ENCODE measurements at places on chromosomes 2 and 18.

GRCh38 chr2:225104321-225104720 is 62.1 kb upstream of the DOCK10 start:
- no peak for DNase-seq

DNA sequence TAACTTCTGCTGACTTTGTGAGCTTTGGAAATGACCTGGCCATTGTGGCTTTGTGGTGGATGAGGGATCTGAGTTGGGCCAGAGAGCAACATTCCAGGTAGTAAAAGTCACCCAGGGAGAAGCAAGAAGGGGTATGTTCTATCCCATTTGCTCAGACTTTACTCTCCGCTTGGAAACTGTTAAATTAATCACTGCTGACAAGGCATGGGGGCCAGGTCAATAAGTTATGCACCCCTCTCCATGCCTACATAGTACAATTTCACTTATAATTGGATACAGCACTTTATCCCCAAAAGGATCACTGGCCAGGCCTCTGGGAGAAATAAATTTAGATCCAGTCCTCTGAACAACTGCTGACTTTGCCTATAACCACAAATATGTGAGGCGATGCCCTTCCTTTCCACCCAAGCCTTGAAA is 92.1 kb downstream of the RPRM start:
- DNase-seq: no peak

DNA sequence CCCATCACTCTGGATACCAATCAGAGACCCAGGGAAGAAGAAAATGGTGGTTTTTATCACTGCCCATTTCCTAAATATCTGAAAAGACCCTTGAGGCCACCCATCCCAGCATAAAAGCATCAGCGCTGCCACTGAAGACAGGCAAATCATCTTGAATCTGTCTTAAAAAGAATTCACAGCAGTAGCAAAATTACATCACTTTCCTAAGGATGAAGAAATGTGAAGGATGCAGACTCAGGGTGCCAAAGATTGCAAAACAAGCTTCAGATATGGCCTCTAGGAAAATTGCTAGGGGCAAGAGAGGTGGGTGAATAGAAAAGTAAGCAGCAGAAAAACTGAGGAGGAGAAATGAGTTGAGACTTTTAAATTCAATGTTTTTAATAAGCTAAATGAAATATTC is 70.0 kb downstream of the SLC25A12 start:
- DNase-seq: no peak

GRCh38 chr2:15058015-15058720 is 425.7 kb downstream of the LRATD1 start:
- no peak for DNase-seq

DNA sequence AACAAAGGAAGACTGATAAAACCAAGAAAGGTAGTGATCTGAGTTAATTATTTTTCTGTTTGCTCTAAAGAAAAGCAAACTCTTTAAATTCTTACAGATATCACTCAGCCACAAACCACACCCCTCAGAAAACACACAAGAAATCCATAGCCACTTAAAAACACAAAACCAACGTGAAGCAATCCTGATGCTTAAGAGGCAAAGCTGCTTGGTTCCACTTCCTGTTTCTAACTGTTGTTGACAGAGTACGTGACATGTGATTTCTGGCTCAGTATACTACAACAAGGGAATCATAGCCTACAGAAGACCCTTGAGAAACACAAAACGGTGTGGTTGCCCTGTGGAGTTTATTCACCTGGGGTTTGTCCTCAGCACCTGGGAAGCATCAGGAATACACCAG is 240.9 kb upstream of the APCDD1 start:
- no peak for DNase-seq
